ENCODE measurements at places on chromosomes 12 and 14. TPM values are rescaled to one million over a fixed set of nuclear protein-coding genes. Genes with fewer than 3 reads are reported as not detected.

The AGAP2 gene
- total RNA-seq = 25.7 TPM

The KRT75 gene
- not detected for total RNA-seq

The RTL1 gene
- not detected for total RNA-seq

The CFAP251 gene
- 6.1 TPM for total RNA-seq

The TCL1B gene
- not detected for total RNA-seq

The KRT6C gene
- not detected for total RNA-seq

The NOS1 gene
- 4.9 TPM for total RNA-seq

The ARHGAP9 gene
- 1.2 TPM for total RNA-seq

The ART4 gene
- not detected for total RNA-seq

Measured in frontal cortex (tissue), 4 donors.